Esophagus muscularis mucosa (tissue), 4 donors: ENCODE measurements at places on chromosomes 5 and 9. TPM values are rescaled to one million over a fixed set of nuclear protein-coding genes. Genes with fewer than 3 reads are reported as not detected.

GRCh38 chr9:17476401-17476800 is 102.5 kb upstream of the SH3GL2 start:
- no peak for DNase-seq
- no peak overlapping the region for H3K4me3 ChIP-seq
- no peaks in the 10 kb centered on the region for H3K4me1 ChIP-seq
- H3K27me3 ChIP-seq = no peaks in the 10 kb centered on the region
- H3K27ac ChIP-seq = no peak overlapping the region

DNA sequence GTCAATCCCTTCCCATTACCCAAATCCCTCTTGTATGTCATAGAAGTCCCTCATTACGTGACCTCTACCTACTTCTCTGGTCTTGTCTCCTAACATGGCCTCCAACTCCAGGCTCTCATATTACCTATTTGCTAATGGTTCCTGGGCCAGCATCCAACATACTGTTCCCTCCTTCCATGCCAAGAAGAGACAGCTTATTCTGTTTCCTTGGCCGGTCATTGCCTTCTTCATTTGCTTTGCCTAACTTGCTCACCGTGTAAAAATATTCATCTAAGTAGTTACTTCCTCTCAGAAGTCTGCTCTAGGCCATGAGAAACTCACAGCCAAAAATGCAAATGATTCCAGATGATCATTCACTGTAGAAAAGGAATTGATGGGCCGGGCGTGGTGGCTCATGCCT is 8.9 kb upstream of the IL6ST start:
- peaks cover 4% of the 10 kb centered on the region for H3K4me1 ChIP-seq
- H3K4me3 ChIP-seq = no peak overlapping the region
- H3K36me3 ChIP-seq = no peaks in the 10 kb centered on the region
- H3K27me3 ChIP-seq = no peaks in the 10 kb centered on the region
- no peak for DNase-seq

GRCh38 chr9:136492978-136493522 is 10.2 kb upstream of the SEC16A start:
- H3K4me3 ChIP-seq = no peak overlapping the region
- no peak for DNase-seq
- no peaks in the 10 kb centered on the region for H3K27me3 ChIP-seq
- peaks cover 24% of the 10 kb centered on the region for H3K36me3 ChIP-seq

GRCh38 chr5:136853971-136854370 is 488.6 kb upstream of the TRPC7 start:
- no peak overlapping the region for H3K27ac ChIP-seq
- H3K27me3 ChIP-seq = no peaks in the 10 kb centered on the region
- no peak for DNase-seq
- no peaks in the 10 kb centered on the region for H3K36me3 ChIP-seq

DNA sequence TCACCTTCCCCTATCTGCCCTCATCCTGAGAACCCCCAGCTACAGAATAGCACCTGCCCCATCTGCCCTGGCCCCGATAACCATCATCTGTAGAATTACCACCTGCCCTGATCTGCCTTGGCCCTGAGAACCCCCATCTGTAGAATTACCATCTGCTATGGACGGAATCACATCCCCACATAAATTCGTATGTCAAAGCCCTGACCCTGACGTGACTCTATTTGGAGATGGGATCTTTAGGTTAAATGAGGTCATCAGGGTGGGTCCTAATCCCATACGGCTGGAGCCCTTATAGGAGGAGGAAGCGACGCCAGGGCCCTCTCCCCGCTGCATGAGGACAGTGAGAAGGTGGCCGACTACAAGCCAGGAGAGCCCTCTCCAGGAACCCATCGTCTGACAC is 32.6 kb downstream of the SARDH start:
- H3K4me1 ChIP-seq = peaks cover 8% of the 10 kb centered on the region
- H3K27me3 ChIP-seq = peaks cover 37% of the 10 kb centered on the region
- no peak for DNase-seq
- H3K36me3 ChIP-seq = no peaks in the 10 kb centered on the region
- no peak overlapping the region for H3K4me3 ChIP-seq
- H3K27ac ChIP-seq = no peak overlapping the region

Gene PCDHB5
- total RNA-seq = 4.2 TPM

GRCh38 chr9:132415181-132415580 is 5.2 kb downstream of the CFAP77 start:
- H3K4me3 ChIP-seq = no peak overlapping the region
- H3K36me3 ChIP-seq = no peaks in the 10 kb centered on the region
- peaks cover 28% of the 10 kb centered on the region for H3K27me3 ChIP-seq
- no peak overlapping the region for H3K27ac ChIP-seq

Gene DAB2
- total RNA-seq = 57.3 TPM

DNA sequence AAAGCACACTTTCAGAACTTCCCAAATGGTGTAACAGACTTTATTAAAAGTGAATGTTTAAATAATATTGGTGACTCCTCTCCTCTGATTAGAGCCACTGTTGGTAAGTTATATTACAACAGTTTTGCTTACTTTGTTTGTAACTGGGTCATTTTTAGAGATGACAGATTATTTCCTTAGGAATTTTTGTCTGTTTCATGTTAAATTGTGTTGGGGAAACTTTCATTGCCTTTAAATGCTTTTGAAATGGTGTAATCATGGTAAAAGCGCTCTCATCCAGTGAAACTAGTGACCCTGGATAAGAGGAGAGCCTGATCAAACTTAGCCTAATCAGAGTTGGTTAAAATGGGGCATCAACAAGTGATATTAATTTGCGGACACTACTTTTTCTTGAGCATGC is 39.4 kb downstream of the TNPO1 start:
- peaks cover 74% of the 10 kb centered on the region for H3K4me1 ChIP-seq
- no peak overlapping the region for H3K27ac ChIP-seq
- H3K36me3 ChIP-seq = peaks cover 35% of the 10 kb centered on the region
- no peak for DNase-seq
- no peaks in the 10 kb centered on the region for H3K27me3 ChIP-seq
- no peak overlapping the region for H3K4me3 ChIP-seq
